ENCODE measurements at places on chromosomes 7 and 10.

DNA sequence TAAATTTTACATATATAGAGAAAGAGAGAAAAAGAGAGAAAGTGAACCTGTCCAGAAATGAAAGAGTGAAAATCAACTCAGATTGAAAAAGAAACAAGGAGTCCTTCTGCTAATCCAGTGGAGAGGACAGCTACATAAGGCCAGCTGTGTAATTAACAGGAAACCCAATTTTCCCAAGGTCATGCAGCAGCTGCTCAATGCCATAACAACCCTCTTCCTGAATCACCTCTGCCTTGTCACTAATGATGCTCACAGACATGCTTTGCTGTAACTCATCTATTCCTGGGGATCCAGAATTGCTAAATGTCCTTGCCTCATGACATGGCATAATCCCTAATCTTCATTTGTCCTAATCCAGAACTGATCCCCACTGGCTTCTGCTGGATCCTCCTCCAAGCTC, 288.6 kb downstream of the NEBL start:
- no peak for DNase-seq

GRCh38 chr7:134667899-134668298, 21.2 kb downstream of the BPGM start:
- DNase-seq, result no peak

- no peak for DNase-seq
Observed at GRCh38 chr7:101996876-101997275, 179.4 kb downstream of the CUX1 start.

- DNase-seq, result no peak
Observed at GRCh38 chr10:96082153-96082552, 38.8 kb downstream of the CCNJ start.

DNA sequence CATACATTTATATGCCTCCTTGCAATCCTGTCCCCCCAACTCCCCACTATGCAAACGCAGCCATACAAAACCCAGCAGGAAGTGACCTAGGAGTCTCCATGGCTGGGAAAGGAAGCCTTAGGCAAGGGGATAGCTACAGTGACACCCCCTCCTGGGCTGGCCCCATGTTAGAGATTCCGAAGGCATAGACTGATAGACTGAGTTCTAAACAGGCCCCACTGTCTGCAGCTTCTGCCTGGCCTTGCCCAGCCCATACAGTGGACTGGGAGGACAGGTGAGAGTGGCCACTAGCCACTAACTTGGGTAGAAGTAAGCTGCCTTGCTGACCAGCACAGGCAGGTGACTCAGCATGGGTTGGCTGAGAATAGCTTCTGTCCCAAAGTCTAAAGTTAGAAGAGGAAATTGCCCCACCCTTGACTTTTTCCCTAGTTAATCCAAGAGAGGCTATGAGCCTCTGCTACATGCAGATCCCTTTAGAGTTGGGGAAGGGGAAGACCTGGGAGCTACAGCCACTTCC, 106.3 kb downstream of the C10orf105 start:
- no peak for DNase-seq

- no peak for DNase-seq
Observed at GRCh38 chr10:95282107-95282506, 8.7 kb downstream of the PDLIM1 start.

- no peak for DNase-seq
Observed at GRCh38 chr10:100509241-100509840, 10.3 kb downstream of the SEC31B start.

DNA sequence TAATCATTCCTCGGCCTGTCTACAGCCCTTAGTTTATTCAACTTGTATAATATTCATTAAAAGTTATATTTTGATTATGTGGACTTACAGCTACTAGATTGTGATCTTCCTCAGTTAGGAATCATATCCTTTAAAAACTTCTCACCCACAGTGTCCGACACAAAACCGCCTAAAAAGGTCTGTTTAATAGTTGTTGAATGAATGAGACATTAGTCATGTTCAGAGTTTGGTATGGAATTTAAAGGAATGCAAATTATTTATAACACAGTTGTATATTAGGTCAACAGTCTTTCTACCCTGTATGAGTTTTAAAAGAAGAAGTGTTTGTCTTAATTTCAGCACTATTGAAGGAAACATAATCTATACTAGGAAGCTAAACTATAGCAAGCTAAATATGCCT, 390.0 kb downstream of the ARL4A start:
- DNase-seq, result peak; percentile 53

DNA sequence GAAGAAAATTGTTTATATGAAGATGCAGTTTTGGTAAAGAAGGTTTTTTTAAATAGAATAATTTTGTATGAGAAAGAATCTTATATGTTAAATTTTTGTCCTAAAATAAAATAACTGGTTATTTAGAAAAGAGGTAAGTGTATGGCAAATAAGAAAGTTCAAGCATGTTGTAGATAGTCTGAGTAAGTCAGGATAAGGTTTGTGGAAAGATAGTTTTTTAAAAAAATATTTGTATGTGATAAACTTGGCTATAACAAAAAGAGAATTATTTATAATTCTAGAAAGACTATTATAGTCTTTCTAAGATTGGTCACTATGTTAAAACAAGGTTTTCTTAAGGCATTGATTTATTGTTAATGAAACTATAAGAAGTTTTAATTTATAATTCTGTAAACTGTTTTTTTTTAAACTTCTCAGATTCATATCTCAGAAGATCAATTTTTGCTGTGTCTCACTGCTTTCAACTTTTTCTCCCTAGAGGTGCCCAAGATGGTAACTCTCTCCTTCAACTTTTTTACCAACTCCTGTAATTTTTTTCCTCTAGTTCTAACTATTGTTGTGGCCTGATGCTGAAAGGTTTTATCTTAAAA, 698.6 kb downstream of the CCSER2 start:
- DNase-seq, result no peak

DNA sequence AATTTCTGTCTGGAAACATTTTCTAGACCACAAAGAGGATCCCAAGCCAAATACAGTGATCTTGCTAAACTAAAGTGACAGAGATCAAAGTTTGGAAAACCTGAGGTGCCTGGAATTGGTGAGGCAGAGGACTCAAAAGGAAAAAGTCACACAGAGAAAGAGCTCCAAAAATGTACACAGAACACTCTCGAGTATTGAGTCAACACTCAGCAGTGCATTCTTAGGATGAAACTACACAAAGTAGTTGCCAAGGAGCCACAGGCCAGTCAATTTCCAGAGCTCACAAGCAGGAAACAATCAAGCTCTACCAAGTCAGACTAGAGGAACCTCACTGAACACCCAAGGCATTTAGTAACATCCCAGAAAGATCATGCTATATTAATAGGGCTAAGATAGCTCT, 61.3 kb downstream of the MICU1 start:
- DNase-seq, result no peak

GRCh38 chr7:55903985-55904759, 16.9 kb downstream of the ZNF713 start:
- no peak for DNase-seq

DNA sequence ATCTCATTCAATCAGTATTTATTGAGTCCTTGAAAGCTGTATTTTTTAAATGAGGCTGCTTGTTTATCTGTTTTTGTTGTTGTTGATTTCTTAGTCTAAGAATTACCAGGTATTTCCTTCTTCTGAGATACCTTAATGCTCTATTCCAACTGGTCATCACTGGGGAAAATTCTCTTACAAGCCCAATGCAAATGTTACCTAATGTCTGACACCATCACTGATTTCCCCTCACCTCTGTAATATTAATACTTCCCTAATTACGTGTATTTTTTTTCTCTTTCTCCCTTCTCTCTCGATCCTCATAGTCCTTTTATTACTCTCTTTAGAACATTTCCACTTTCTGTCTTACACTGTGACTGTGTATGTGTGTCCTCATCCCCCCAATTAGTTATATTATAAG, 13.9 kb downstream of the HDAC9 start:
- no peak for DNase-seq

DNA sequence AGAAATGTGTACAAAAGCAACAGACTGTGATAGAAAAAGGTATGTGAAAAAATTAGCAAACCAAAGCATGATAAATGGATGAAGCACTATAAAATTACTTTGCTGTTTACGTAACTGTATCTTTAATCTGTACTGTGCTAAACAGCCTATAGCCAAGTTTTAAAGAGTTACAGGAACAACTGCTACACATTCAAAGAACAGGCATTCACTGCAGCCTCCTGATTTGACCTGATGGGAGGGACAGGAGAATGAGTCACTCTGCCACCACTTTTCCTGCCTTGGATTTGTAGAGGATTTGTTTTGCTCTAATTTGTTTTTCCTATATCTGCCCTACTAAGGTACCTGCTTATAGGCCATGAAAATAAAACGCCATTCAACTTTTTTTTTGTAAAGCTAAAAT, 116.1 kb downstream of the FANK1 start:
- no peak for DNase-seq

DNA sequence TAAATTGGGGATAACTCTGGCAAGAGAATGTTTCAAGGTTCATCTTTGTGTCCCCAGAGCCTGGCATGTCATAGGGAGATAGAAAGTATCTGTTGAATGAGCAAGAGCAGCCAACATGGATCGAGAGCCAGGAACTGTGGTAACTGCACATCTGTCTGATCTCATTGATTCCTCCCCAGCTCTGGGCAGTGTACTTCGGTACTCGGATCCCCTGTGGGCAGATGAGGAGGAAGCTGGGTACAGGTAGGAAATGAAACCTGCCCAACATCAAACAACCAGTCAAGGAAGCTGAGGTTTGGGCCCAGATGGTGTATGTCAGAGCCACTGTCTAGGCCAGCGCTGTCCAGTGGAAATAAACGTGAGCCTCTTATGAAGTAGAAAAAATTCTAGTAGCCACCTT, 76.4 kb downstream of the GRK5 start:
- DNase-seq, result no peak

DNA sequence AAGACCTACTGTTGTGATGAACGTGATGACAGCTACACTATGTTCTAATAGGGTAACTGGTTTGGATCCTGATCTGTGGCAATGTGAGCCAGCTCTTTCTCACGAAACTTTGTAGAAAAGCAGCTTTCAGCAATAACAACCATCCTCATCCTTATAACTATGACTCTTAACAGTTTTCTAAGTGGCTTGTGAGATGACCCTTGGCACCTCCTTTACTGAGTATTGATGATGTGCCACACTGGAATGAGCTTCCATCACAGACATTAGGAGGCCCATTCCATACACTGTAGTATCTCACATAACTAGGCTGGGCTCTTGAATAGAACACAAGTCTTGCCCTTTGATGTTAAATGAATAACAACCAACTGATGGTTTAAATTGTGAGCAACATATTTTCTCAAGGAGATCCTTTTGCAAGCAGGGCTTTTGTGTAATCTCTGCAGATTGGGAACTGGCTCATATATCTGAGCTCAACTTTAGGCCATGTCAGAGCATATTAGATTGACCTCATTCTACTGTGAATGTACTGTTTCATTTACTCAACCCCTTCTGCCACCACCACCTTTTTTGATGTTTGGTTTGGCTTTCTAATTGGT, 46.4 kb downstream of the MYPN start:
- no peak for DNase-seq

DNA sequence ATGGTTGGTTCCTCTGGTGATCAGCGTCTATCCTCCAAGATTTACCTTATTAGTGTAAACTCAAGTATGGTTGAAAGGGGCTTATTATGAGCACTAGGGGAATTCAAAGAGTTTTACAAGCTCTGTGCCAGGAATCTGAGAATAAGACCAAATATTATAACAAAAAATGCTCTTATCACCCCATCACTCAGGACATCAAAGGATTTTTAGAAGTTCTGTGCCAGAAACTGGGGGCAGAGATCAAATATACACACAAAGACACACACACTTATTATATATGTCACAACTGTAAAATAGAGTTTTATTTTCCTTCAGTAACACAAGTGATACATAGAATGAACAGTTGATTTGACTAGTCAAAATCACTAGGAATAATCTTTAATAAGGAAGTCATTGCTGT, 89.3 kb downstream of the MLLT10 start:
- no peak for DNase-seq

- DNase-seq, result no peak
Observed at GRCh38 chr10:60044242-60044641, 137.9 kb upstream of the CCDC6 start.

- no peak for DNase-seq
Observed at GRCh38 chr7:99099499-99100077, 44.3 kb downstream of the SMURF1 start.

DNA sequence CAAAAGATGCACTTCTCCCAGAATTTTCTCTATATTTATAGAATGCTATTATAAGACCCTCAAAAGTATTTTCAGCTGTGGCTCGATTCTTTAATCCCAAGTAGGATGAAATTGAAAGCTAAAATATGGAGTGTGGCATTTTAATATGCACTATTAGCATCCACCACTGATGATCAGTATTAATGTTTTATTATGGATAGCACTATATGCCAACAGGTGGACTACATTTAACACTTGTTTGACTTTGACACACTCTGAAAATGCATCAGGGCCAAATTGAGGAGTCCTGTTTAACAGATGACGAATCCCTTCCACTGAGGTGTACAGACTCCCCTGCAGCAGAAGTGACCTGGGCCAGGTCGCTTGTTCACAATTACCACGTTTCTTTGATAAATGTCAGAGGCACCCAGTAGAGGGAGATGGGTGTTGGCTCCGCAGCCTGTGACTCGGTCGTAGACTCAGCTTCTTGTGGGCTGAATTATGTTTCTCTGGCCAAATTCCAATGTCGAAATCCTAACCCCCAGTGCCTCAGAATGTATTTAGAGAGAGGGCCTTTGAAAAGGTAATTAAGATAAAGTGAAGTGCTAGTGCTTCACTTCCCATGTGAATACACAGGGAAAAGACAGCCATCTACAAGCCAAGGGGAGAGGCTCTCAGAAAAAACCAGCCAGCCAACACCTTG, 48.1 kb downstream of the WIPF3 start:
- DNase-seq, result no peak

- DNase-seq, result peak; percentile 45
Observed at GRCh38 chr10:33183655-33184054, 150.8 kb downstream of the NRP1 start.

- no peak for DNase-seq
Observed at GRCh38 chr10:127964621-127965020, 57.7 kb downstream of the PTPRE start.

DNA sequence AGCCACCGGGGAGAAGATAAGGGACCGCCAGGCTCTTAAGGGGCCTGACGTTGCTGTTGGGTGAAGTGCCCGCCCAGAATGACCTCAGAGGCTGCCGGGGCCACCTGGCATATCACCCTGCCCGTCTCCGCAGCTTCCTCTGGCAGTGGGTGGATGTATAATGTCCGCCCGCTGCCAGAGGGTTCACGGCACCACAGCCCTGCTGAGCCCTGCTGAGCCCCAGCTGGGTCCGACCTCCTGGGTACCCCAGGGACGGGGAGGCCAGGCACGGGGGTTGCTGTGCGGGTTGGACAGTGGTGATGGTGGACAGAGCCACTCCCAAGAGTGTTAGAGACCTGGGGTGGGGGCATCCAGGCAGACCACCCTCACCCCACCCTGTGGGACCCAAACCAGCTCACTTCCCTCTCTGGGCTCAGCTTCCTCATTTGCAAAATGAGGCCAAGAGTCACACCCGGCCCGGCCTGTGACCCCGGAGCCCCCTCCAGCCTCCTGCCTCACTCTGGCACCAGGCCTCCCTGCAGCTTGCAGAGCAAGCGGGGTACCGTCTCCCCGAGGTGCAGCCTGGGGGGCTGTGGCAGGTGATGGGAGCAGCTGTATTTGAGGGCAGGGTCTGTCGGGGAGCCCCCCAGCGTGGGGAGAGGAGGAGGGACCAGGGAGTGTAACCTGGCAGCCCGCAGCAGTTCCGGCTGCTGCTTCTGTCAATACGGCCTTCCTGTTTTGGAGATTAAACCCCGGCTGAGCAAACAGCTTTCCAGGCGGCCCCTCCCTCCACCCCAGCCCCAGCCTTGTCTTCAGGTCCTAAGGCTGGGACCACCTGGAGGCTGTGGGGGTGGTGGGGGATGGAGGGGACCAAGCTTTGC, 8.4 kb upstream of the LFNG start:
- DNase-seq, result no peak

- no peak for DNase-seq
Observed at GRCh38 chr7:102396710-102397019, 502 bp downstream of the PRKRIP1 start.

All from SJSA1 (cell line).